ENCODE measurements at places on chromosomes 16 and 17.
A peak's percentile ranks its signal among the peaks of the same experiment; 100 is the strongest.

GRCh38 chr16:49637511-49637910 lies 218.4 kb downstream of the ZNF423 start:
- DNase-seq = no peak

DNA sequence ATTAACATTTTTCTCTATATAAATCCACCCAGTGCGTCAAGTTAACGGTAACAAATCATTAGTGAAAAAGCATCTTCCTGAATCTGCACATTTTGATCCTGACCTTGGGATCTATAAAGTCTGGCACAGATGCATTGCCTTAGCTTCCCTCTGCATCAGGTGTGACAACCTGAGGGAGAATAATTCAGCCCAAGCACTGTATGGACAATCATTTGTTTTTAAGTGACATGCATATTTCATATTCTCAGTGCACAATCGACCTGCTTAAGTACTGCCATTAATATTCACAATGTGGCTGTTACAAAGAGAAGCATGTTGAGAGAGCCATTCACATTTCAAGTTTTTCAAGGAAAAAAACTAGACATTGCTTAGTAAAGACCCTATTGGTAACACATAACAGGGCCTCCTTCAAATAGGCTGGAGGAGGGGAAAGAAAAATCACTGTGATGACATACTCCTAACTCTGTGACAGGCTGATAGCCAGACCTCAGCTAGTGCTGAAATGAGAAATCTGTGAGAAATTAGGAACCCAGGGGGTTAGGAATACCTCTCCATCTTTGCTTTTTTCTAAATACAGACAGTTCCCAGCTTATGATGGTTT lies 505.3 kb upstream of the CDH5 start:
- DNase-seq = no peak

DNA sequence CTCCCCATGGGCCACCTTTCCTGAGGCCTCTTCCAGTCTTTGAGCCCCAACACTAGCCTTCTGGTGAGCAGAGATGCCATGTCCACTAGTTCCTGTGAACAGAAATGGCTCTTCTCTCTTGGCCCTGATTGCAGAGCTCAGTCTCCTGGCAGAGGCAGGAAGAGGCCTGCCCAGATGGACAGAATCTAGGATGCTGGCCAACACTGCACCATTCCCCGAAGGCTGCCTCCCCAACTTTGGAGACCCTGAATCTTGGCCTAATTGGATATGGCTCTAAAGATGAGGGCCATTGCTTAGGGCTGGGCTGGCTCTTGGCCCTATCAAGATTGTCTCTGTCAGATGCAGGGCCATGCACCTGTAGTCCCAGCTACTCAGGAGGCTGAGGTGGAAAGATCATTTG lies 18.0 kb upstream of the DYNLL2 start:
- no peak for DNase-seq

DNA sequence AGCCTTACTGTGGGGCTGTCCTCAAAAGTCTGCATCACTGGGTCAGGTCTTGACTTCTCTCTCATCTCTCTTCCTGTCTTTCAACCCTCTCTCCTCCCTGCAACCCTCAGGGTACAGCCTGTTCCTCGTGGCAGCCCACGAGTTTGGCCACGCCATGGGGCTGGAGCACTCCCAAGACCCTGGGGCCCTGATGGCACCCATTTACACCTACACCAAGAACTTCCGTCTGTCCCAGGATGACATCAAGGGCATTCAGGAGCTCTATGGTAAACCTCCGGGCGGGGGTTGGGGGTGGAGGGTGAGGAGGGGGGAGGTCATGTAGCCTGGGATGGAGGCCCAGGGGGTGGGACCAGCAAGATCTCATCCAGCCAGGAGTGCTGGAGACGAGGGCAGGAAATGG lies 12.7 kb downstream of the MMP2 start:
- DNase-seq = no peak

GRCh38 chr16:78100112-78100467 lies 636 bp downstream of the WWOX start:
- DNase-seq = no peak

DNA sequence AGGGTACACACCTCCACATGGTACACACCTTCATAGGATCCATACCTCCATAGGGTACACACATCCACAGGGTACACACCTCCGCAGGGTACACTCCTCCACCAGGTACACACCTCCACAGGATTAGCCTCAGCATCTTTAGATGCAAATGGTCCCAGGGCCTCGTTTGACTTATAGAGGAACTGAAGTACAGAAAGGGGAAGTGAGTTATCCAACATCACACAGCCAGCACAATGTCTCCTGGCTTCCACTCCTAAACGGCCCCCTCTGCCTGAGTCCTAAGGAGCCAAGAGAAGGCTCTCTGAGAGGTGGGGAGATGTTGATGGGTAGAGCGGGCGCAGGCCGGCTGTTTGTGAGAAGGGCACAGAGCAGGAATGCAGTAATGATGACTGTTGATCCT lies 12.0 kb downstream of the FOXN1 start:
- no peak for DNase-seq

DNA sequence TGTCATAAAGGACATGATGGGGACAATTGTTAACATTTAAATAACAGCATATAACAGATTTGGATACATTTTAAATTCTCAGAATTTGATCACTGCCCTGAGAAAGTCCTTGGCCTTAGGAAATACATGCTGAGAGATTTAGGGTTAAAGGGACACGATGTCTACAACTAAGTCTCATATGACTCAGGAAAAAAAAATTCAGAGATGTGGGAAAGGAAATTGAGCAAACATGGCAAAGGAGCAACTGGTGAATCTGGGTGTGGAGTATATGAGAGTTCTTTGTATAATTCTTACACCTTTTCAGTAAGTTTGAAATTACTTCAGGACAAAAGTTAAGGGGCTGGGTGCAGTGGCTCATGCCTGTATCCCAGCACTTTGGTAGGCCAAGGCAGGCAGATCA lies 18.2 kb downstream of the MPP3 start:
- DNase-seq = no peak

DNA sequence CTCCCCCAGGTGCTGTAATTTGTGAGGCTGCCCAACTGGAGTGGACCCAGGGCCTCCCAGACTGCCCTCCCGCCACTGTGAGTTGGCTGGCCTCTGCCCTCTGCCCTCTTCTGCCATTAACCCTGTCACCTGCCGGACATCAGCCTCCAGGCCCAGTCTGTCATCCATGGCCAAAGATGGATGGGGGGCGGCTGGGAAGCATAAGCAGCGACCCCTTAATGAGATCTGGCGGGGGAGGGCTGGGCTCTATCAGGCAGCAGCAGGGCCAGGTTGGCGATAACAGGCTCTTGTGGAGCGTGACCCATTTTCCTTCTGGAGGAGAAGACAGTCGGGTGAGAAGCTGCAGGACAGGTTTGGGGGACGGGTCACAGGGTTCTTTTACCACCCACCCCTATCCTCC lies 25.3 kb downstream of the CDK5RAP3 start:
- DNase-seq = no peak

DNA sequence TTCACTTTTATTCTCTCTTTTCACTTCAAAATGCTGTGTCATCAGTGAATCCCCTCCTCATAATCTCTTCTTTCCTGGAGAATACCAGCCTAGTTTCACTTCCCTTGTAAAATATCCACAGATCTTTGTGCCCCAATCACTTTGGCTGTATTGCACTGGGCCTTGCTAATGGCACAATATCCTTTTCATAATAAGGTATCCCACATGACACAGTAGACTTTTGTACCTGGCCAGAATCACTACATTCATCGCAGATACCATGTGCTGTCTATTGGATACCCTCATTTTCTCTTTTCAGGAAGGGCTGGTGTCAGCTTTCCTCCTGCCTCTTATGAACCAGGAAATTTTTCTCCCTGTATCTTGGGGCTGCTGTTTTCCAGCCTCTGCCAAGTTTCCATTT lies 25.7 kb upstream of the TOX3 start:
- no peak for DNase-seq

- DNase-seq = no peak
These were observed 8.2 kb downstream of the MYLK3 start for GRCh38 chr16:46739934-46740333.

GRCh38 chr17:10089196-10089804 lies 109.1 kb downstream of the GAS7 start:
- DNase-seq = no peak

DNA sequence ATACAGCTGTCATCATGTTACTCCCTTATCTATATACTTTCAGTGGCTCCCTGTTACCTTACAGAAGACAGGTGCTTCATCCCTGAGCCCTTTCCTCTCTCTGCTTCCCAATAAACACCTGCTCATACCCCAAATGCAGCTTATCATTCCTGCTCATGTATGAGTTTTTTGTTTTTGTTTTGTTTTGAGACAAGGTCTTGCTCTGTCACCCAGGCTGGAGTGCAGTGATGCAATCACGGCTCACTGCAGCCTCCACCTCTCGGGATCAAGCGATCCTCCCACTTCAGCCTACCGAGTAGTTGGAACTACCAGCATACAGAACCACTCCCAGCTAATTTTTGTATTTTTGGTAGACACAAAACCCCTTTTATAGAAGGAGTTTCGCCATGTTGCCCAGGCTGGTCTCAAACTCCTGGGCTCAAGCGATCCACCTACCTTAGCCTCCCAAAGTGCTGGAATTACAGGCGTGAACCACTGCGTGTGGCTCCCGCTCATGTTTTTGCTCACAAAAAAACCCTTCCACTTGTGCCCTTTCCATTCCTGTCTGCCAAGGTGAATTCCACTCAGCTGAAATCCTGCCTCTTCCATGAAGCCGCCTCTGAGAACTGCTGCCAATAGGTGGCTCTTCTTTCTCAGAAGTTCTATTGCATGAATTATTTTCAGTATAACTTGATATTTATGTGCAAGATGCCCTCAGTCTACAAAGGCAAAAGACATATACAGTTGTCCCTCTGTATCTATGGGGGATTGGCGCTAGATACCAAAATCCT lies 7.9 kb upstream of the RNF157 start:
- no peak for DNase-seq

GRCh38 chr16:57134982-57135381 lies 42.6 kb downstream of the CPNE2 start:
- DNase-seq = no peak

- DNase-seq = peak; percentile 53
These were observed 85.7 kb downstream of the NOG start for GRCh38 chr17:56679115-56679776.

DNA sequence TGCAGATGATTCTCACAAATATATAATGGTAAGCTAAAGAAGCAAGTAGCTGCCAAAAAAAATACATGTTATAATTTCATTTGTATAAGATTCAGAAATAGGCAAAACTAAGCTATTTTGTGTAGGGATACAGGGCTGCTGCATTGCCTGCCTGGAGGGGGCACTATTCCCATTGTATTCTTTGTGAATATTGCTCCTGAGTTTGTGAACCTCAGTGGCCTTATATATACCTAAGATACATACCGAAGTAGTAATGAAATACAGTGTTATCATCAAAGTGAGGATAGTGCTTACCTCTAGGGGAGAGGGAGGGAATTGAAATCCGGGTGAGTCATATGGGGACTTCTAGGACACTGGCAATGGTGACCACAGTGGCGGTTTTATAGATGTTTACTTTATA lies 53.5 kb downstream of the C17orf58 start:
- DNase-seq = peak; percentile 31

DNA sequence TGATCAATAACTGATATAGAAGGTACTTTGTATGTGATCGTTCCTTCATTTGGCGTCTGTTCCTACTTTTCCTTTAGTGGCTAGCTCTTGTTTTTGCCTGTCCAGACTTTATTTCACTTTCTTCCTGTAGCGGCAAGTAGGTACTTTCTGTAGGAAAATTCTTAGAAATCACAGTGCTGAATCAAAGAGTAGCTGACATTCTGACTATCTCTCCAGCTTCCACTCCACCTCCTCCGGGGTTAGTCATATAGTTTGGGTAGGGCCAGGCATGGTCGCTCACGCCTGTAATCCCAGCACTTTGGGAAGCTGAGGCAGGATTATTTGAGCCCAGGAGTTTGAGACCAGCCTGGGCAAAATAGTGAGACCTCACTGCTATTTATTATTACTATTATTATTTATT lies 29.9 kb upstream of the PAFAH1B1 start:
- DNase-seq = no peak

GRCh38 chr17:43552229-43552837 lies 6.2 kb upstream of the ETV4 start:
- DNase-seq = no peak

- peak; percentile 77 for DNase-seq
These were observed 3.7 kb upstream of the ERN1 start for GRCh38 chr17:64133546-64134215.

GRCh38 chr17:80829166-80829813 lies 162.4 kb upstream of the CHMP6 start:
- DNase-seq = no peak

DNA sequence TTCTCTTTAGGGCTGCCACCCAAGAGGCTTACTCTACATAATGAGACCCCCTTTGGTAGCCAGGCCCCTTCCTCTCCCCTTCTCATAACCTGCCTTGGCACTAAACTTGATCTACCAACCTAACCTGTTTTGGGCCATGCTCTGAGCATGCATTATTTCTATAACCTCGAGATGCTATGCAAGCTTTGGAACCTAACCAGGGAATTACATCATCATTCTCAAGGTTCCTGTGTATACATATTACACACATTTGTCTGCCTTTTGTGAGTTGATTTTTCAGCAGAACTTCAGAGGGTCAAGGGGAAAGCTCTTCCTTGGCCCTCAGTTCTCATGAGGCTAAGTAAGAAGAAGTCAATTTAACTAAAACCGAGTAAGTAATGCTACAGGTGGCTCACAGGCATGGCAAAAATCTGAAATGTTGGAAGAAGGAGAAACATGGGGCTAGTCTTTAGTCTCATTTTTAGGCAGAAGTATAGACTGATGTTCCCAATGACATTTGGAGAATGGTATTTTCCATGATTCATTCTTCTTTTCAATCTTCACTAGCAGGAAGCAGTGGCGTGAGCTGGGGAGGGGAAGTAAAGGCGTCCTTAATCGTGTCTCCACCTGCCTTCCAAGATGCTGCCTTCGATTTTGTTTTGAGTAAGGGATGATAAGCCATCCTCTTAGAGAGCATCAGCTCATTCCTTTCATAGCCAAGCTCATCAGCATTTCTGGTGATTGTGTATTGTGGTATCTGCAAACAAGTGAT lies 308.4 kb downstream of the ABCC12 start:
- DNase-seq = no peak
